ENCODE measurements at places on chromosomes 11 and 22. TPM values are rescaled to one million over a fixed set of nuclear protein-coding genes. Genes with fewer than 3 reads are reported as not detected.

The PKDREJ gene
- 0.05 TPM for total RNA-seq

GRCh38 chr11:22657101-22657694 lies 9.2 kb upstream of the GAS2 start:
- DNase-seq, result no peak

DNA sequence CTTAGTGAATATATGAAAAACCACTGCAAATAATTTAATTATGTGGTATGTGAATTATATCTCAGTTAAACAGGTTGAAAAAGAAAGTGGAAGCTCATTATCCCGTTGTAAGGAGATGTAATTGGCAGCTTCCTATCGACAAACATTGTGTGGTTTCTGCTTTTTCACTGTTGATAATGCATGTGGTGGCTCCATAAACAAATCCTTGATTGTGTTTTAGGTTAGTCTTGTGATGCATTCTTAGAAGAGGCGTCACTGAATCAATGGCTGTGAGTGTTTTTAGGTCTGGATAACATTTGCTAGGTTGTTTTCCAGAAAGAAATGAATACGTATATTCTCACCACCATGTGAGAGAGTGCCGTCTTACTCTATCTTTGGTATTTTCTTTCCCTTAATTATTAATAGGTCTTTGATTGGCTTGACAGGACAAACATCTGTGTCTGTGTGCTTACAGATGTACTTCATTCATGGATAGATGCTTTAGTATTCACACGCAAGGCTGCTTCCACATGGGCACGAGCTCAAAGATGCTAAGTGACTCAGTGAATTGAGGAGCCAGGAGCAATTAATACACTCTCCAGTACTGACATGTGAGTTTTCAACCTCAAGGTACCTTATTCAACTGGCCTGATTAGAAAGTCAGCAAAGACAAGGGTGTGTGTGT lies 166.7 kb downstream of the TBC1D22A start:
- DNase-seq, result no peak

The MICAL2 gene
- 20.8 TPM for total RNA-seq

The TSGA10IP gene
- not detected for total RNA-seq

GRCh38 chr11:125257190-125257579 lies 92.6 kb downstream of the PKNOX2 start:
- no peak for DNase-seq

The TRPM5 gene
- not detected for total RNA-seq

- DNase-seq, result no peak
These were observed 34.1 kb downstream of the LIF start for GRCh38 chr22:30212363-30212995.

The OR8D1 gene
- not detected for total RNA-seq

- DNase-seq, result no peak
These were observed 550.3 kb downstream of the CNTN5 start for GRCh38 chr11:99571094-99571493.

DNA sequence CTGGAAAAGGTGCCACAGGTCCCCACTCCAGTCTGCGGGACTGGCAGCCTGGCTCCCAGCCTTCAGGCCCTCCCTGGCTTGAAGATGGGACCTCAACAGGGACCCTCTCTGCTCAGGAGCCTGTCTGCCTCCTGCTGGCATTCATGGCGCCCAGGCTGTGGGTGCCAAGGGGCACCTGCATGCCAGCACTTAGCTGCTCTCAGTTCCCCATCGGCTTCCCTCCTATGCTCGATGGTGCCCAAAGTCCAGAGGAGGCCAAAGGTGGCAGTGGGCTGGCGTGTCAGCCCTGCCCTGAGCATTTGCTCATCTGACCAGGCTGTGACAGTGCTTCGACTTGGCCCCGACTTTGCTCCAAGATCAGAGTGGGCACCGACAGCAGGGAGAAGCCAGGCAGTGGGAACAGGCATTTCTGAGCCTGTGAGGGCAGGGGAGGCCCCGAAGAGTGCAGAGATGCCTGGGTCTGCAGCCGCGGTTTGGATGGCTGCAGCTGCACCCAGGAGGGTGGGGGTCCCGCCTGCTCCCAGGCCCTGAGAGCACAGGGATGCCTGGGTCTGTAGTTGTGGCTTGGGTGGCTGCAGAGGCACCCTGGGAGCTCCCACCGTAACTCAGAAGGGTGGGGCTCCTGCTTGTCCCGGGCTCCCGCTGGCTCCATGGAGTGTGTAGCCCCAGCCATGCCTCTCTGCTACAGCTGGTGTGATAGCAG lies 463.6 kb downstream of the TBC1D22A start:
- peak; percentile 77 for DNase-seq

The BAIAP2L2 gene
- 0.48 TPM for total RNA-seq

The MUC6 gene
- total RNA-seq, result not detected

The DNAJB7 gene
- not detected for total RNA-seq

The YPEL4 gene
- 0.24 TPM for total RNA-seq

Measured in osteocyte (in vitro differentiated cells).